Esophagus squamous epithelium (tissue), 5 donors: ENCODE measurements at places on chromosomes 7 and 10. TPM values are rescaled to one million over a fixed set of nuclear protein-coding genes. Genes with fewer than 3 reads are reported as not detected.

GRCh38 chr7:133613250-133613790, 360.4 kb downstream of the EXOC4 start:
- no peak for DNase-seq

DNA sequence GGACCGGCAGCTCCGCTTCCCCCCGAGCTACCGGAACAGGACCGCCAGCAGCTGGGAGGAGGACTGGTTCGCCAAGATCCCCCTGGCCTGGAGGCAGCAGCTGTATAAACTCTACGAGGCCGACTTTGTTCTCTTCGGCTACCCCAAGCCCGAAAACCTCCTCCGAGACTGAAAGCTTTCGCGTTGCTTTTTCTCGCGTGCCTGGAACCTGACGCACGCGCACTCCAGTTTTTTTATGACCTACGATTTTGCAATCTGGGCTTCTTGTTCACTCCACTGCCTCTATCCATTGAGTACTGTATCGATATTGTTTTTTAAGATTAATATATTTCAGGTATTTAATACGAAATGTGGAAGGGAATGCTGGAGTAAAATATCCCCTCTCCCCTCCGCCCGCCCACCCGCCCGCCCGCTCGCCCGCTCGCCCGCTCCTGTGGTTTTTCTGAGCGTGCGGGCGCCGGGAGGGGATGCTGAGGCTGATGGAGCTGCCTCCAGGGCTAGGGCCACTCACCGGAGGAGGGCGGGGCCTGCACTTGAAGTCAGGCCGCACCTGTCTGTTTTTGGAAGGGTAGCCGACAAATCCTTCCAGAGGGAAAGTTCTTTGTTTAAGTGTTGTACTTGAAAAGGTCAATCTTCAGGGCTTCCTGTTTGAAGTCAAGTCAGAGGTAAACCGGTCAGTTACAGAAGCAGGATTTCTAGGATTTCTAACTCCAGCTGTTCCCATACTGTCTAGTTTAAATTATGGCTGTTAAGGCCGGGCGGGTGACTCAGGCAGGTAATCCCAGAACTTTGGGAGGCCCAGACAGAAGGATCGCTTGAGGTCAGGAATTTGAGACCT, 30.5 kb downstream of the CHST12 start:
- DNase-seq: no peak

- no peak for DNase-seq
Observed at GRCh38 chr7:90654718-90655427, 58.8 kb downstream of the CDK14 start.

DNA sequence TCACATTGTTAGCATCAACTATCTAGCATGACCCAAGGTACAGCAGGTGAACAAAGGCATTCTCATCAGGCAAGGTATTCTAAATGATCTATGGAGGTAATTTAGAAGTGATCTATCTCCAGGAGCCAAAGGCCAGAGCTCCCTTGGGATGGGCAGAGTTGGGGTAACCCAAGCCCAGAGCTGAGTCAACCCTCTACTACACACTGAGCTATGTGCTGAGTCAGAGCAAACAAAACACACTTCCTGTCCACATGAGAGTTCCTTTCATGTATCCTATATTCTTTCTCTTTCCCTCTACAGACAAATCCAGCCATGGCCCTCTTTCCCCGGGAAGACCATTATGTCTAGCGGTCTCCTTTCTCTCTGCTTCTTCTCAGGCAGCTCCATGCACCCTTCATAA, 68.2 kb upstream of the AGK start:
- DNase-seq: no peak

GRCh38 chr10:79382491-79382941, 35.2 kb downstream of the PPIF start:
- DNase-seq: no peak

DNA sequence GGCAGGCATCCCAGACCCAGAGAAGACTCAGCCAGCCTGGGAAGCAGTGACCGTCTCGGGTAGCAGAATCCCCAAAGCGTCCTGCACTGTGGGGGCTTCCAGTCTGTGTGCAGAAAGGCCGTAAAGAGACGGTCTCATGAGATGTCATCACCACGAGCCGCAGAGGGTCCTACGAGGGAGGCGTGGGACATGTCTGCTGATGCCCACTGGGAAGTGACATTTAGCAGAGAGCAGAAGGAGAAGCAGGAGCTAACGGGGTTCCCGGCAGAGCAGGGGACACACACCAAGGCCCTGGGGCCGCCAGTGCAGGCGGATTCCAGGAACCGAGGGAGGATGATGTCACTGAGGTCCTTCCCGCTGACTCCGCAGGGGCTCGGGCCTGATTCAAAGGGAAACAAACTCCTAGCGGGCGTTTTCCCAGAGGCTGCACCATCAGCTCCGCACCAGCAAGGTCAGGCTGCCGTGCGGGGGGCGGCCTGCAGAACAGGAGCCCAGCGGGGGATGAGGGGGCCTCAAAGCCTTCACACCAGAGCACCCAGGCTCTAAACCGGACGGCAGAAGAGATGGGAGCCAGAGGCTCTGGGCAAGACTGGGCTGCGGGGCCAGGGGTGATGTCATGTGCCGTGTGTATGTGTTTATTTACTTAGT, 85.4 kb upstream of the PDGFA start:
- no peak for DNase-seq

GRCh38 chr10:73588656-73589055, 2.5 kb downstream of the USP54 start:
- DNase-seq: no peak

GRCh38 chr10:83023662-83024061, 1115.6 kb upstream of the GHITM start:
- no peak for DNase-seq

- DNase-seq: no peak
Observed at GRCh38 chr10:125316436-125316835, 156.1 kb upstream of the CTBP2 start.

DNA sequence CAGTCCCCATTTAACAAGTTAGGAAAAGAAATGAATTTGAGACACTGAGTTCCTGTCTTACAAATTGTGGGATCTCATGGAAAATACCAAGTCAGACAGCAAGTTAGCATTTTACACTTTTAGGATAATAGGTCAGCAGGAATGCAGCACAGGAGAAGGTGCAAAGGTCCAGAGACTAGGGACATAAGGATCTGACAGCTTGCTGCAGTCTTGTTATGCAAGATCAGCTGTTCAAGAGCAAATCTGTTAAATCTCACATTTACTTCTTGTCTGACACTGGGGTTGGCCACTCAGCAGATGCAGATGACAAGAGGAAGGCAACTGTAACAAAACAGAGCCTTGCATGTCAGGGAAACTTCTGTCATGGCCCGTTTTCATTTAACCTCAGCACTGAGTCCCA, 239.6 kb downstream of the PHF14 start:
- no peak for DNase-seq

DNA sequence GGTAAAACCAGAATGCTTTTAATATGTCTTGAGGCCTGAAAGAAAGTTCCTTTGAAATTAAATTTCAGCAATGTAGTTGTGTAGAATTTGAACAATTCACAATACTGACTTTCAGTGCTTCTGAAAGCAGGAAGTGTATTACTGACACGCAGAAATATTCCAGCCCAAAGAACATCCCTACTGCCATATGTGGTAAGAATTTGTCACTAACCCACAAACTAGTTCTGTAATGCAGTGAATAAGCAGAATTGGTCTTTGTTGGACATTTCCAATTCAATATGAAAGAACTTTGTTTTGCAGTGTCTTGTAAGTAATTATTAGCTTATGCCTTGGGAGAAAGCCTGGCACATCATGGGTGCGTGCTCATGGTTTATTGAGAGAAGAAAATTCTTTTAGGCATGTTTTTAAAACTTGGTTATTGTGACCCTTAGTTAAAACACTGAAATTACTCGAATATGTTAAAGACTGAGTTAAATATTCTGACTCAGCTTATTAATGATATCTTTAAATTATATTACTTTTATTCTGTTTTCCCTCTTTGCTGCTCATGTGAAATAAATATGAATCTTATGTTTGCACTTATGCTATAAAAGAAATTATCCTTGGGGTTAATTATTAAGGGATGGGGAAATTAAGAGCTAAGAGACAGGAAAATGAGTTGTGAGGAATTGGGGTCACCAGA, 33.4 kb downstream of the PTPN12 start:
- DNase-seq: no peak

DNA sequence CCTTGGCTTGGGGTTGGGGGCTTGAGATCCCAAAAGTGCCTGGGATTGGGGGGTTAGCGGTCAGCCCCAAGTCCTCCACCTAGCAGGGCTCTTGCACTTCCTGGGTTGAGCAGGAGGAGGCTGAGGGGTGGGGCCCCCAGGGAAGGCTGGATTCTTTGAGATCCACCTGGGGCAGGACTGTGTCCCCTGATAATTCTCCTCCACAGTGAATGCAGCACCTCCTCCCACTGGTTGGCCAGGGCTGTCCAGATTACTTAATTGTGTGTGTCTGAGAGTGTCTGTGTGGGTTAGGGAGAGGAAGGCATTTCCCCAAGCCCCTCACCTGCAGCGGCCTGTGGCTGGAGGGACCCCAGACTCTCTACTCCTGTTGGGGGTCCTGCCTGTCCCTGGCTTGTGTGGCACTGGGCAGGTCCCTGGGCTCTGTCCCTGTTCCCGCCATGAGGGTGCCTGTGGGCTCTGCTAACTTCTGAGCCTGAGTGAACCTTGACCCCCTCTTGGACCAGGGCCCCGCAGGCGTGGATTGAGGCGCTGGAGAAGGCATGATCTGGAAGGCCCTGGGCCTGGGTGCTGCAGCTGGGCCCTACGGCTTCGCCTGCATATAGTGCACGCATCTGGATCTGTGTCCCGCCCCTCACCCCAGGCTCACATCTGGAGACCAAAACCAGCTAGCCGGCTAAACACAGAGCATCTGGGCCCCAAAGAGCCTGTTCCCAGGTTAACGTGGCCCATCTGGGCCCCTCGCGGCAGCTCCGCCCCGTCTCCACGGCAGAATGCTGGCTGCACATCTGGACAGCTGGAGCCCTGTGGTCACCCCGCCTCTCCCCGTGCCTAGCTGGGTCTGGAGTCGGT, 10.4 kb downstream of the TMEM270 start:
- DNase-seq: no peak

- no peak for DNase-seq
Observed at GRCh38 chr10:43667761-43668386, 19.2 kb upstream of the ZNF32 start.

GRCh38 chr10:3178042-3178441, 5.5 kb upstream of the PITRM1 start:
- DNase-seq: no peak

DNA sequence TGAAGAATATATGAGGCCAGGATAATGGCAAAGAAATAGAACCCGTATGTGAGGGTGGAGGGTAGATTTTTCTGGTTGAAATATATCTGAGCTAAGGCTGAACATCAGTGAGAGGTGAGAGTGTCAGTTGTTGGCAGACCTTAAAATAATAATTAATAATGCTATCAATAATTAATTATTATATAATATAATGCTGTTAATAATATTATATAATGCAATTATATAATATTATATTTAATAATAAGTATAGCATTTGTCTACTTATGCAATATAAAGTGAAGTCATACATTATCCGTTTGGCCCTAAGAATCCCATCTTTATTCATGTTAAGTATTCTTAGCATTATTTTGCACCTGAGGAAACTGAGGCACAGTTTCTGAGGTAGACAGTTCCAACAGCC, 269.9 kb upstream of the FZD8 start:
- DNase-seq: no peak

DNA sequence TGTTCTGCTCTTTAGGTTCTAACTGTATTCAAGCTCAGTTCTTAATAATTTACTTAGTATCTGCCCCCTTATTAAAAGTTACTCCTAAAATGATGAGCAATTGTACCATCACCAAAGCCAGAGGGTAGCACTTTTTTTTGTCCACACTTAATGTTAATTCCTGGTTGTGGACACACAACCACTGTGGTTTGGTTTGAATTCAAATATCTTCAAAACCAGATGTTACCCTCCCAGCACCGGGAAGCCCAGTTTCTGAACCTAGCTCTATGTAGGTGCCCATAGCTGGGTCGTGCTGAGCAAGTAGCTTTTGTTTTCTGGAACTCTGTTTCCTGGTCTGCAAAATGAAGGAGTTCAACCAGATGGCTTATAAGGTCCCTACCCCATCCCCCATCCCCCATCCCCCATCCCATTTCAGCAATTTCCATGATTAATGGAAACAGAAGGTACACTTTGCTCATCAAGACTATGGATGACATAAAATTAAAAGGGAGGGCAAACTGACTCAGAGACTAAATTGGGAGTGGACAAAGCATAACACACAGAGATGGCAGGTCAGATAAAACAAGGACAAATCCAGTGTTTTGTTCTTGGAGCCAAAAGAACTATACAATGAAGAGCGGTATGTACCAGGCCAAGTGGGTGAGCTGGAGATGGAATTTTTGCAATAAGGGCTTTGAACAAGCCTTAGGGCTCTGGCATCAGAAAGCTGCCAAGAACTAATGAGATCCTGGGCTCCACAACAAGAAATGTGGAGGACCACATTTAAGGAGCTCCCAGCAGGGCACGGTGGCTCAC, 56.7 kb downstream of the DLG5 start:
- no peak for DNase-seq

DNA sequence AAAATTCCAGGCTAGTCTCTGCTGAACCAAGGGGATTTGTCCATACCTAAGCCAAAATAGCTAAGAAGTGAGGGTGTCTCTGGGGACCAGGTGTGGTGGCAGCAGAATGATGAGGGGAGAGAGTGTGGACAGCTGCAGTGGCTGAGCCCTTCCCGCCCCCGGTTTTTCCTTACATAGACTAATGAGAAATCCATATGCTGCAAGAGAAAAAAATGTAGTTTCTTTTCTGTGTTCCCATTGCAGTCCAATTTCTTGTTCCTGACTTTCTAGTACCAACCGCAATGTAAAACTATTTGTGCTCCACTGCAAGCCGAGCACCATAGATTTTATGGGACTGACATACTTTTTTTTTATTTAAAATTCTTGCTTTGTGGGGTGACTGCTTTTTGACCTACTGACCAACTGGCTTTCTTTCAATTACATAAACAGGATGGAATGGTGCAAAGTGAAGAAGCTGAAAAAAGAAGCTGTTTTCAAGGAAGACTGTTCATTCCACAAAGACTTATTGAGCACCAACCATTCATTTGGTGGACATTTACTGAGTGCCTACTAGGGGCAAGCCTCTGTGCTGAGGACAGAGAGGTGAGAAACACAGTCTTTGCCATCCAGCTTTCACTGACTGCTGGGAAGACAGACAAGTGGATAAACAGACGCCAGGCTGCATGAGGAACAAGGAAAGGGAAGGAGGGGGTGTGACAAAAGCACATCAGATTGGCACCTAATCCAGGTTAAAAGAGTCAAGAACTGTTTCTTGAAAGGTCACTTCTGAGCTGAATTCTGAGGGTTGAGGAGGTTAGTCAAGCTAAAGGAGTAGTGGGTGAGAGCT, 9.8 kb downstream of the CEP41 start:
- DNase-seq: no peak

DNA sequence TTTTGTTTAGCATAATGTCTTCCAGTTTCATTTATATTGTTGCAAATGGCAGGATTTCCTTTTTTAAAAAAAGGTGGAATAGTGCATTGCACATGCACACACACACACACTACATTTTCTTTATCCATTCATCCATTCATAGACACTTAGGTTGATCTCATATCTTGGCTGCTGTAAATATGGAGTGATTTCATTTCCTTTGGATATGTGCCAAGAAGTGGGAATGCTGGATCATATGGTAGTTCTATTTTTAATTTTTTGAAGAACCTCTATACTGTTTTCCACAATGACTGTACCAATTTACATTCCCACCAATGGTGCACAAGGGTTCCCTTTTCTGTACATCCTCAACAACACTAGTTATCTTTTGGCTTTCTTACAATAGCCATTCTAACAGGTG, 68.9 kb downstream of the EBLN1 start:
- no peak for DNase-seq

The DGKI gene
- not detected for total RNA-seq

The OR13A1 gene
- total RNA-seq: 0.21 TPM

The CREB5 gene
- total RNA-seq: 1.4 TPM

The SERPINE1 gene
- 2.0 TPM for total RNA-seq

The APBB1IP gene
- 5.5 TPM for total RNA-seq

The MYL10 gene
- not detected for total RNA-seq

The PDK4 gene
- total RNA-seq: 123 TPM

The GRM3 gene
- total RNA-seq: not detected

The ZNF736 gene
- total RNA-seq: 4.7 TPM
